ENCODE measurements at places on chromosomes 12 and 14. TPM values are rescaled to one million over a fixed set of nuclear protein-coding genes. Genes with fewer than 3 reads are reported as not detected.

GRCh38 chr12:82756303-82756702 is 69.6 kb downstream of the TMTC2 start:
- H3K4me3 ChIP-seq: no peak overlapping the region
- H3K27me3 ChIP-seq: no peaks in the 10 kb centered on the region
- peaks cover 27% of the 10 kb centered on the region for H3K4me1 ChIP-seq
- no peaks in the 10 kb centered on the region for H3K36me3 ChIP-seq
- H3K27ac ChIP-seq: no peak overlapping the region

The RHEBL1 gene
- total RNA-seq: 6.0 TPM

The USP44 gene
- total RNA-seq: 67.1 TPM

The AJUBA gene
- 99.6 TPM for total RNA-seq

- peak; percentile 77 for DNase-seq
- H3K36me3 ChIP-seq: no peaks in the 10 kb centered on the region
- no peak overlapping the region for H3K27ac ChIP-seq
- H3K27me3 ChIP-seq: no peaks in the 10 kb centered on the region
- H3K4me1 ChIP-seq: peaks cover 5% of the 10 kb centered on the region
- H3K4me3 ChIP-seq: no peak overlapping the region
These were observed 38.3 kb downstream of the SLC6A15 start for GRCh38 chr12:84874125-84874824.

- H3K27ac ChIP-seq: no peak overlapping the region
- no peak overlapping the region for H3K4me3 ChIP-seq
- H3K4me1 ChIP-seq: peaks cover 5% of the 10 kb centered on the region
- H3K36me3 ChIP-seq: no peaks in the 10 kb centered on the region
These were observed 71.2 kb upstream of the ESRRB start for GRCh38 chr14:76304536-76305267.

- peaks cover 6% of the 10 kb centered on the region for H3K4me1 ChIP-seq
- no peaks in the 10 kb centered on the region for H3K36me3 ChIP-seq
- H3K27ac ChIP-seq: no peak overlapping the region
These were observed 23.8 kb downstream of the MLXIP start for GRCh38 chr12:122102331-122102730.

DNA sequence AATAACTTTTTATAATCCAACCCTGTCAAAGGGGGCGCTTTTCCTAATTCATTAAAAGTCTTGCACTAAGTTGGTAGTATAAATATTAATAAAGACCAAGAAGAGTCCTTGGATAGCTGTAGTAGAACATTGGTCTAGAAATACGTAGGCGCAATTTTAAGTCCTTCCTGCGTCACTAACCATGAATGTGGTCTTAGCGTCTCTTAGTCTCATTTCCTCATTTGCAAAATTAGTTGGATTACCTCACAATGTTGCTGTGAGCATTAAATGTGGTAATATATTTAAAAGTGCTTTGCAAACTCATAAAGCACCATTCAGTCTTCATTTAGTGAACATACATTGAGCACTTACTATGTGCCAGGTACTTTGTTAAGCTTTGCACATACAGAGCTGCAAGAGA is 149.7 kb downstream of the AEBP2 start:
- no peak overlapping the region for H3K27ac ChIP-seq
- H3K36me3 ChIP-seq: no peaks in the 10 kb centered on the region
- DNase-seq: no peak
- no peak overlapping the region for H3K4me3 ChIP-seq

The SERPINA5 gene
- total RNA-seq: 3.5 TPM

- no peaks in the 10 kb centered on the region for H3K4me1 ChIP-seq
- H3K27ac ChIP-seq: no peak overlapping the region
- H3K4me3 ChIP-seq: no peak overlapping the region
These were observed 341.9 kb downstream of the C12orf75 start for GRCh38 chr12:105672121-105672975.

DNA sequence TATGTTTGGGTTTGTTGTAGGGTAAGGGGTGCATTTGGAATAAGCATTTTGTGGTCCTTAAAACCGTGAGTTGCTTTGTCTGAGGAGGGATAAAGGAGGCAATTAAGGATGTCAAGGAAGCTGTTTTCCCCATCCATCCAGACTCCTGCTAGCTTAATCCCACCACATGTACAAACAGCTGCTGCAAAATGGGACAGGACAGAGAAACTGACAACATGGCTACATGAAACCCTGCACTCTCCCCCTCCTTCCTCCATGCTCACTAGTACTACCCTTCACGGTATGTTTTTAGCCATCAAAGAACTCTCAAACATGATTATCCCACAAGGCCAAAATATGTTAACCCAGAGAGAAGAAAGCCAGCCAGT is 20.6 kb downstream of the ST8SIA1 start:
- no peaks in the 10 kb centered on the region for H3K27me3 ChIP-seq
- H3K4me1 ChIP-seq: no peaks in the 10 kb centered on the region
- H3K4me3 ChIP-seq: no peak overlapping the region
- H3K27ac ChIP-seq: no peak overlapping the region
- DNase-seq: no peak

The HOXC6 gene
- total RNA-seq: not detected

Measured in neural progenitor cell (in vitro differentiated cells).